ENCODE measurements at places on chromosomes 2 and 18.
A peak's percentile ranks its signal among the peaks of the same experiment; 100 is the strongest.

- no peak for DNase-seq
Observed at GRCh38 chr2:182941121-182941722, 74.8 kb upstream of the FRZB start.

DNA sequence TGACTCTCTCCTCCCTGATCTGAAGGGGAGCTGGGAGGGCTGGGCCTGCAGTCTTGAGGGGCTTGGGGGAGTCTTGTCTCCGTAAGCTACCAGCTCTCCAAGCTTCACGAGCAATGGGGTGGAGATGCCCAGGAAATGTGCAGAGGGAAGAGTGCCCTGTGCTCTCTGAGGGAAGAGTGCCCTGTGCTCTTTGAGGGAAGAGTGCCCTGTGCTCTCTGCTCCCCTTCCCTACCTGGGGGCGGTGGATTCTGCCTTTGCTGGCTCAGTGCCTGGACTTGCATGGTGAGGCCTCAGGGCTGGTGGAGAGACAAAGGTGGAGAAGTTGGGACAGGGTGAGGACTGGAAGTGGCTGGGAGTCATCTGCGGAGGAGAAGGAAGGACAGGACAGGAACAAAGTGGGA is 72.7 kb downstream of the TWIST2 start:
- DNase-seq = no peak

DNA sequence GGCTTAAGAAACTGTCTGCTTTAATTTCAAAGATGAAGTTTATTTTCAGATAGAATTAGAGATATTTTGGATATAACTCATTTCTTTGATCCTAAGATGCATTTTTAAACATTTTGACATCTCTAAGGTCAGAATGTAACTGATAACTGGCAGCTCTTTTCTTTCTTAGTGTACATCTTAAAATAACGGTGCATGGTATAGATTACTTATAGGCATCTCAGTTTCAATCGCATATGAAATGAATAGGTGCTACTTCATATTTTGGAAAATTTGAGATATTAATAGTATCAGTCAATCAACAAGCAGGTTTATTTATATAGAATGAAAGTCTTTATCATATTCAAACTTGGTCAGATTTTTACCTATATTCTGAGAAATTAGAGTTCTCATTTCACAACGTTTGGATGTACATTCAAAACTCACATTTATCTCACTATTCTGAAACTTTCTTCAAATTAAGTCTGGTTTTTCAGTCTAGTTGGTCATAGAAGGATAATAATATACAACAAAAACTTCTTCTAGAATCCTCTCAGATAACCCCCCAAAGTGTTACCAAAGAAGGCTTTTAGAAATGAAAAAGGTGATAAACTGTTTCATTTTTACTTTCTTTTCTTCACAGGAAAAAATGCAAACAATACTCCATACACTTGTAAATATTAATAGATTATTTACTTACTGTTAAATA is 122.8 kb upstream of the WDSUB1 start:
- DNase-seq = no peak

DNA sequence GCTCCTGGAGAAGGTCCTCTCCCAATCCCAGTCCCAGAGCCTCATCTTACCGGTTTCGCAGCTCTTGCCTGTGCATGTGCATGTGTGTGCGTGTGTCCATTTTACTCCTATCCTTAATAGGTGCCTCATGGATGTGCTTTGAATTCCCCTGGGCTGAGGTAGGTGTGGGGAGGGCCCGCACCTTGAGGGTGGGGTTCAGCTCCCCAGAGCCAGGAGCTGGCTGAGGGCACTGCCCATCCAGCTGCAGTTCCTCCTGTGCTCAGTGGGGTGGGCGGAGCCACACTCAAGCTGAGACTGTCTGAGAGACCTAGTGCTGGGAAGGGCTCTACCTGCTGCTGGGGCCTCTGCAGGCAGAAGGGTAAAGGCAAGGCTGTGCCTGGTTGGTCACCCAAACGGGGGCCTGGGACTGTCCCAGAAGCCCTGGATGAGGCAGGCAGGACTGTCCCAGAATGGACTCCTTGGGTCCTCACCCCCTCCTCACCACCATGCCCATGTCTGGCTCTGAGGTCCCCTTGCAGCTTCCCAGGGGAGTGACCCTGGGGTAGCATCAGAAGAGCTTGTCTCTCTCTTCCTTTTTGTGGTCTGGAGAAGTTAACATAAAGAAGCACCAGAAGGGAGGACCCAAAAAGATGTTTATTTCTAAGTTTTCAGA is 8.9 kb downstream of the GDF7 start:
- DNase-seq = no peak

GRCh38 chr18:29012883-29013465 is 836.0 kb upstream of the CDH2 start:
- DNase-seq = no peak

DNA sequence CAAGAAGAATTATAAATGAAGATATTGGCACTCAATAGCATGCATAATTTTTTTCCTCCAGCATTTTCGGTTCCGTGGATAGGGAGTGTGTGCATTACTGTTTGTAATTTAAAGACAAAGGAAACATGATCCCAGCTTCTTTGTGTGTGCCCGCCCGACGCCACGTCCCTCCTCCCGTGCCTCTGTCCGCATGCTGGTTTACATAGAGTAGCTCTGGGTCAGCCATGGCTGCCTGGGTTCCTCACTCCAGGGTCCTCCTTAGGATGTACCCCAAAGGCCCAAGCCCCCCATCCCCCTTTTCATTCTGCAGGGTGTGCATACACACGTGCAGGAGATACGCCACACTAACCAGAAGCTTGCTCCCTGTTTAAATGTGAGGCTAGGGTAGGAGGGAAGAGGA is 214.7 kb downstream of the KLHL29 start:
- peak; percentile 35 for DNase-seq

GRCh38 chr2:110973262-110973661 is 147.5 kb upstream of the BCL2L11 start:
- DNase-seq = no peak

DNA sequence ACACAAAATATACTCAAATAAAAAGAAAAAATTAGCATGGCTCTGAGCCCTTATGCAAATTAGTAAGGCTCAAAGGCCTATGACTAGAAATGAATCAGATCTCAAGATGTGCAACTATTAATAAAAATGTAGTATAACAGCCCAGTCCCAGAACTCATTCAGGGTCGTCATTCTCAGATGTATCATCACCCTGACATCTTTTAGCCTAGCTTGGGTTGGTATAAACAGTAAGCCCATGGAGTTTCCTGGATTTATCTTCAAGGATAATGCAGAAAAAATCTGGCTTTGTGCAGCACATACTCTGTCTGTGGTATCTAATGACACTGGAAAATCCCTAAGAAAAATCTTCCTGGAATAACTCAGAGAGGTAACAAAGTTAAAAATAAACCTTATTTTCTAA is 239.3 kb downstream of the ZNF385B start:
- DNase-seq = no peak

DNA sequence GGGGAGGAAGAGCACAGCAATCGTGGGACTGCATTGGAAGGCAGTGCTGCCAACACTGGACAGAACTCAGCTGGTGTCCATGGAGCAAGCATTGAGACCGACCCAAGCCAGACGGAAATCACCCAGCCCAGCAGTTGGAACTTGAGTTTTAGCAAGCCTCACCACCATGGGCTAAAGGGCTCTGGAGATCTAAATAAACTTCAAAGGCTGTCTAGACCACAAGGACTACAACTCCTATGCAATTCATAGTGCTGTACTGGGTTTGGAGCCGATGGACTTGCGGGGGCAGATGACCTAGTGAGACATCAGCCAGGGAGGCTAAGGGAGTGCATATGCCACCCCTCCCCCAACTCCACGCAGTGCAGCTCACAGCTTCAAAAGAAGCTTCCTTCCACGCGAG is 243.6 kb upstream of the SLC39A10 start:
- DNase-seq = no peak

- no peak for DNase-seq
Observed at GRCh38 chr2:26466662-26467310, 11.1 kb downstream of the OTOF start.

DNA sequence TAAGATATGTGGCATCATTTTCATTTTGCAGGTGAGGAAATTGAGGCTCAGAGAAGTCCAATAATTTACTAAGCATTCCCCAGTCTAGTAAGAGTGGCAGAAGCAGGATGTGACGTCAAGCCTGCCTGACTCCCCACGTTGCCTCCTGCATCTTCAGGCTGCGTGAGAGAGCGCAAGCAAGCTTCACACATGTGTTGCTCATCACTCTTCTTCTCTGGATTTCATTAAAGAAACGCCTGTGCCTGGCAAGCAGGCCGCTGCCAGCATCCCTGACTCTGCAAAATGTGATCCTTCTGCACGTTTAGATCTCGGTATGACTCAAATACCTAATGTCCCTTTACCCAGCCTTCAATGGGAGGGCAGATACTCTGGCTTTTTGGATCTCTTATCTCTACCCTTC is 96.8 kb downstream of the PRKCE start:
- no peak for DNase-seq

- no peak for DNase-seq
Observed at GRCh38 chr2:44974064-44974715, 32.7 kb downstream of the SIX3 start.

- DNase-seq = no peak
Observed at GRCh38 chr2:160010361-160011145, 51.9 kb downstream of the PLA2R1 start.

- no peak for DNase-seq
Observed at GRCh38 chr2:126765395-126765794, 109.4 kb downstream of the GYPC start.

- no peak for DNase-seq
Observed at GRCh38 chr18:63234432-63234831, 85.1 kb downstream of the BCL2 start.

DNA sequence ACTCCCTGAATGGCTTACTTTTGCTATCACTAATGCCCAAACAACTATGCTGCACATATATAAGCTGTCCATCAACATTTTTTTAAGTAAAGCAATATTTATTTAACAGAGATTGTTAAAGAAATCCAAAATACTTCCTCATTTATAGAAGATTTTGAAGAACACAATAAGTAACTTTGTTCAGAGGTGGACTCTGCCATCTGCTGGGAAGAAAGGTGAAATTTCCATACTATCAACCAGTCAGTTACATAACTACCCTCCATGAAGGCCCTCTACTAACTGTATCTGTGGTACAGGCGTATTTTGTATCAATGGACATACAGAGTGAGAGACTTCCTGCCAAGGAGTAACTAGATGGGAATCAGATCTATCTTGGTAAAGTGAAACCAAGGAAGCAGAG is 106.0 kb downstream of the DTNB start:
- no peak for DNase-seq

GRCh38 chr2:45652090-45653031 is 886 bp downstream of the PRKCE start:
- no peak for DNase-seq

- DNase-seq = no peak
Observed at GRCh38 chr18:4270016-4270415, 185.1 kb downstream of the DLGAP1 start.

GRCh38 chr2:186346216-186346615 is 139.8 kb upstream of the ZC3H15 start:
- no peak for DNase-seq

DNA sequence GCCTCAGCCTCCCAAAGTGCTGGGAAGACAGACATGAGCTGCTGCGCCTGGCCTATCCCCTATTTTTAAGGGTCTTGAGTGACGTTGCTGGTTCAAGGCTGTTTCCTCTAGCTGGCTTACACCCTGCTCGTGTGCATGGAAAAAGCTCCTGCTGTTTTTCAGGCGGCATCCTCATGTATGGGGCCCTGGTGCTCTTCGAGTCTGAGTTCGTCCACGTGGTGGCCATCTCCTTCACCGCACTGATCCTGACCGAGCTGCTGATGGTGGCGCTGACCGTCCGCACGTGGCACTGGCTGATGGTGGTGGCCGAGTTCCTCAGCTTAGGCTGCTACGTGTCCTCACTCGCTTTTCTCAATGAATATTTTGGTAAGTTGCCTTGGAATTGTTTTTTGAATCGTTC is 22.0 kb upstream of the NFATC1 start:
- DNase-seq = no peak
